Liver (tissue), 10 donors: ENCODE measurements at places on chromosomes 7 and 10. TPM values are rescaled to one million over a fixed set of nuclear protein-coding genes. Genes with fewer than 3 reads are reported as not detected.

DNA sequence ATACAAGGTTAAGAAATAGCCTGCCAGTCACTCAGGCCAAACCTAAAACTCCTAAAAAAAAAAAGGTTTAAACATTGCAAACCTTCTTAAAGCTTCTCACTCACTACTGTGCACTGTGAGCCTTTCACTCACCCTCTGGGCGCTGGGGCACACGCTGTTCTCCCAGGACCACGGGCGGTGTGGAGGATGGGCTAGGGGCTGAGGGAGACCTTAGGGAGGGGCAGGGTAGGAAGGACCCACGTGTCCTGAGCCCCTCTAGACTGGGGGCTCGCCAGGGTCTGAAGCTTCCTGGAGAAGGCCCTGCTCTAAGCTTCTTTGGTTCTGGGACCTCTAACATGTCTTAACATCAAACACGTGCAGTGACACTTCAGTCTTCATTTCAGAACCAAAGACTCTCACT, 569.8 kb downstream of the DNAJB6 start:
- no peak overlapping the region for H3K4me3 ChIP-seq
- no peaks in the 10 kb centered on the region for H3K36me3 ChIP-seq
- H3K27me3 ChIP-seq: no peaks in the 10 kb centered on the region
- H3K27ac ChIP-seq: no peak overlapping the region
- no peaks in the 10 kb centered on the region for H3K4me1 ChIP-seq
- no peak for DNase-seq

DNA sequence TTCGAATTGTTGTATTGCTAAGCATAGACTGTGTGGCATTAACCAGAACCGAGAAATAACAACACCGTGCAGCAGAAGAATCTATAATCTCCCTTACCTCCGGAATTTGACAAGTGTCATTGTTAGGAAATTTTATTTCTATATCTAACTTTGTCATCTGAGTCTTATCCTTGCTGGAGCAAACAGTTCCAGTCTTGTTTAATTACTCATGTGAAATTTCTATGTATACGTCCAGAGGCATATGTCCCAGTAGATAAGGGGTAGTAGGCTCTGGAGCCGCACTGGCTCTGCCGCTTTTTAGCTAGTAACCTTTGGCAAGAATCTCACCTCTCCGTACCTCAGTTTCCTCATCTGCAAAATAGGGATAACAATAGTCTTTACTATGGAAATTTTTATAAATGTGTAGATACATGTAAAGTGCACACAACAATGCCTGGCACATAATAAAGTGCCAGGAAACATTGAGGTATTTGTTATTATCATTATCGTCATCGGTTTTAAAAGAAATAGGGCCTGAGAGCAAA, 228.6 kb downstream of the VTI1A start:
- no peak overlapping the region for H3K4me3 ChIP-seq
- no peak for DNase-seq
- H3K36me3 ChIP-seq: no peaks in the 10 kb centered on the region
- no peaks in the 10 kb centered on the region for H3K27me3 ChIP-seq

HNRNPH3 gene
- 24.5 TPM for total RNA-seq

- no peak for DNase-seq
- H3K36me3 ChIP-seq: peaks cover 12% of the 10 kb centered on the region
- peaks cover 5% of the 10 kb centered on the region for H3K4me1 ChIP-seq
- H3K27me3 ChIP-seq: no peaks in the 10 kb centered on the region
Measured at GRCh38 chr10:109913306-109913892, 9.9 kb downstream of the XPNPEP1 start.

CCDC201 gene
- total RNA-seq: not detected

KEL gene
- total RNA-seq: 0.42 TPM

TMEM130 gene
- total RNA-seq: not detected

CLDN4 gene
- 0.37 TPM for total RNA-seq

GRCh38 chr7:123750389-123751230, 1.8 kb upstream of the WASL start:
- H3K27ac ChIP-seq: no peak overlapping the region
- no peak overlapping the region for H3K4me3 ChIP-seq
- no peak for DNase-seq
- H3K4me1 ChIP-seq: peaks cover 17% of the 10 kb centered on the region
- H3K36me3 ChIP-seq: no peaks in the 10 kb centered on the region

SEMA3E gene
- not detected for total RNA-seq
